ENCODE measurements at places on chromosomes 3 and 15.

DNA sequence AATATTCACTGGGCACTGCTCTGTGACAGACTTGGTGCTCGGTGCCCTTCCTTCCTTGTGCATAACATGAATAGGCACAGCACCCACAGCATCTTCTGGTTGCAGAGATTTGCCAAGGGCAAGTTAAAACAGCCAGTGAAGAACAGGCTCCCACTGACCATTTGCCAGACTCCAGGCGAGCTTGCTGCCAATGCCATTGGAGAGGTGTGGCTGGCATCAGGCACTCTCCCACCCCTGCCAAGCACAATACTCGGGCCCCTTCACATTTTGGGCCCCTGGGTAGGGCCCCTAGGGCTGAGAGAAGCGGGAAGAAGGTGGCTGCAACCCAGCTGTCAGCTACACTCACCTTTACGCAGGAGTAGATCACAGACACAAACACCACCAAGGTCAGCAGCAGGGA is 112.1 kb downstream of the SEC22A start:
- DNase-seq: no peak

- no peak for DNase-seq
Observed at GRCh38 chr3:30035935-30036567, 570.4 kb upstream of the TGFBR2 start.

DNA sequence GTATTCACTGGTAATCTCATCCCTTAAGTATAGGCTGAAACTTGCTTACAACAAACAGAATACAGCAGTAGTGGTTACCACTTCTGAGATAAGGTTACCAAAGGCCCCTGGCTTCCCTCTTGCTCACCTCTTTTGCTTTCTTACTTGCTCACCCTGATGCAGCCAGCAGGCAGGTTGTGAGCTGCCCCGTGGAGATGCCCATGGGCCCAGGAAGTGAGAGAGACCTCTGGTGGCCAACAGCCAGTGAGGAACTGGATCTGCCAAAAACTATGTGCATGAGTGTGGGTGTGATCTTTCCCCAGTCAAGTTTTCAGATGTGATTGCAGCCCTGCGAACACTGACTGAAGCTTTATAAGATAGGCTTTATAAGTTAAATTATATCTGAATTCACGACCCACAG is 48.7 kb downstream of the NMNAT3 start:
- no peak for DNase-seq

GRCh38 chr3:72345980-72346379 is 502.3 kb downstream of the SHQ1 start:
- no peak for DNase-seq

DNA sequence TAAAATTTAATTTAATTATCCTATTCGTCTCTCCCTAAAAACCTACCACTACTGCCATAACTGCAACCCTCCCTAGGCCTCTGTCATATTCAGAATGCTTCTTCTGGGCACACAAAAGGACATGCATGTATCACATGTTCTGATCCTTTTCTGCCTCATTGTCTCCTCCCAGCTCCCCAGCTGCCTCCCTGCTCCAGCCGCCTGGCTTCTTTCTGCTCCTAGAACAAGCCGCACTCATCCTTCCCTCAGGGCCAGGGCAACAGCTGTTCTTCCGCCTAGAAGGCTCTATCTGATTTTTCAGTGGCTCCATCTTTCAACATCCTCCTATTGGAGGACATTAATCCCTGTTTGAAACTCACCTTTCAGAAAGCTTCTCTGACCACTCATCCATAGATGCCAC is 38.6 kb downstream of the TMED3 start:
- DNase-seq: no peak

- no peak for DNase-seq
Observed at GRCh38 chr3:126111566-126112475, 27.9 kb upstream of the SLC41A3 start.

GRCh38 chr3:191139736-191140135 is 59.3 kb upstream of the OSTN start:
- no peak for DNase-seq

GRCh38 chr3:171690281-171690680 is 120.0 kb downstream of the PLD1 start:
- DNase-seq: no peak

DNA sequence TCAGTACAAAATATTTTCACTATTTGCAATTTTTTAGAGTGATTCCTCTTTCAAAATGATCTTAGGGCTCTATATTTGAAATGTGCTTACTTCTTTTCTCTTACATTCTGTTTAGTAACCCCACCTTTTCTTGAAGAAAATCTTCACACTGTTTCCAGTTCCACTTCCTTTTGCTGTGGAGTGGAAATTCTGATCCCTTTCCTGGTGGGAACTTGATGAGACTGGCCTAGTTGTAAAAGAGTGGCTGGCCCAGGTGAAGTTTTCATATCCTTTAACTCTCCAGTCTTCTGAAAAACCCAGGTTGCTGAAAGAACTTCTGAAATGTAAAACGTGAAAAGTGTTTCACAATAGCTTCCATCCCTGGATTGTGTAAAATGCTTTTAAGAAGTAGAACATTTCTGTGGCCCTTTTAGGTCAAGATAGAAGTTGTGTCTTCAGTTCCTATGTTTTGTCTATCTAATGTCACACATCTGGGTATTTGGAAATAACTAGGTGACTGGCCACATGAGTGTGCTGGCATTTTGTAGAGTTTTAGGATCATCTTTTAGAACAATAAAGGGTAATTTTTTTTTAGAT is 84.8 kb upstream of the LRIG1 start:
- no peak for DNase-seq

DNA sequence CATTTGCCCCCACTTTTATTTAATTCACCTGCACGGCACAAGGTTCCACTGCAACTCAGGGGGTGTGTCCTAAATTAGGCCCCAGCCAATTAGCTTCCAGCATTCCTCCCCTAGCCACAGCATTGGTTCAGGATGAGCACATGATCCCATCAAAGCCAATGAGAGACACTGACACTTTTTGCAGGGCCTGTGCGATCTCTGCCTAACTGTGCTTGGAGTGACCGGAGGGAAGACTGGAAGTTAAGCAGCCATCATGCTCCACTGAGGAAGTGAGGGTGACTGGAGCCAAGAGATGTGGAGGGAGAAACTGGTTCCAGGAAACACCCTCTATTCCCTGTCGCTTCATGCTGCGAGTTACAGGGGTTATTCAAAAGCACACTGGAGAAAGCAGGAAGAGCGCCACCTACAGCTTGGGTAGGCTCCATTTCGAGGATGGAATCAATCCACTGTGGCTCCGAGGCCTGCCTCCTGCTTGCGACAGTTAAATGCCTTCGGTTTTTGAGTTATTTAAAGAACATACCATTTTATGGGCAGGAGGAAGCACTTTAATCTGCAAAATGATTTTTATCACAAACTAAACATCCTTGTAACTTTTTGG is 122.2 kb upstream of the WNT5A start:
- DNase-seq: no peak

DNA sequence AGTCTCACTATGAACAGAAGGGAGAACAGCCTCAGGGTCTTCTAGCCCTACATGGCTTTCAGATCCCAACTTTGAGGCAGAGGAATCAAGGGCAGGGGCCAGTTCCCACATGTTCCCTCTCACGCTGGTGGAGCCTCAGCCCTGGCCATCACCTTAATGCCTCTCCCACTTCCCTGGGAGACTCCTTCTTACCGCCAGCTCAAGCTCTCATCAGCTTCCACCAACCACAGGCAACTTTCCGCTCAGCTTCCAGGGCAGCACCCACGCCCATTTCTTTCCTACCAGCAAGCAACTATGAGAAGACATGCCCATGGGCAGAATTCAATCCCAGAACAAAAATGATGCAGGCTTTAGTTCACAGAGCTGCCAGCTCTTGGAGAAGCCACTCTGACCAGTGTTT is 63.5 kb downstream of the RUBCN start:
- DNase-seq: no peak

- no peak for DNase-seq
Observed at GRCh38 chr3:195708061-195708460, 12.7 kb upstream of the MUC20 start.

- DNase-seq: peak; percentile 68
Observed at GRCh38 chr15:40313531-40314398, 6.0 kb upstream of the PLCB2 start.

GRCh38 chr15:64532521-64533315 is 72.3 kb downstream of the ZNF609 start:
- DNase-seq: no peak

- no peak for DNase-seq
Observed at GRCh38 chr15:49462232-49462844, 39.3 kb downstream of the FGF7 start.

- no peak for DNase-seq
Observed at GRCh38 chr3:72041511-72041910, 256.6 kb upstream of the PROK2 start.

DNA sequence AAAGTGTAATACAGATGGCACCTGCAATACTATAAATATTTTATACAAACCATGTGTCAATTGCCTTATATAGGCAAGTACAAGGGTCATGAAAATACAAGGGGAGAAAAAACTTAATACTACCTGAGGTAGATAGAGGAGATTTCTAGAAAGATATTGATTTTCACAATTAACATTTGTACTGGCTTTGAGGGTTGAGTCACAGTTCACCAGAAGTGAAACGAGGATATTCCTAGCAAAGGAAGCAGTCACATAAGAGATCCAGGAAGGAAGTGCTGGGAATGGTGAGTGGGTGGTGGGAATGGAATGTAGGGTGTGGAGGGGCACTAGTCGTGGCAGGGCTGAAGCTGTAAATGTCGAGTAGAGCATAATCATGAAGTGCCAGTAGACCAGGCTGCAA is 108.7 kb downstream of the P2RY1 start:
- DNase-seq: no peak

DNA sequence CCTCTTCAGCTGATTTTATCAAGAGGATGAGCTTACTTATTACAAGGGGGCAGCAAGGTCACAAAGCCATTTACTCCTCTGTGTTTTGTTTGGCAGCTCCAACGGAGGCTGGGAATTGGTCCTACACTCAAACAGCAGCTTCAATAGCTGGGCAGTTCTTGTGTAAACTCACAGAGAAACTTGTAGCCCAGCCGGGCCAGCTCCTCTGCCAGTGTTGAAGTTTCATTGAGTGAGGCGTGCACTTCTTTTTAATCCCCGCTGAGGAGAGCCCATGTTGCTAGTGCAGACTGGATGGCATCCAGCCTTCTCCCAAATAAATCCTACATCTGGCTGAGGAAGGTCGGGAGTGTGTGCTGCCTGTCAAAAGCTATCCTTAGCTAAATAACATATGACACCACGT is 59.5 kb downstream of the BFSP2 start:
- no peak for DNase-seq

GRCh38 chr3:95567346-95567745 is 1247.0 kb upstream of the EPHA6 start:
- DNase-seq: no peak

- no peak for DNase-seq
Observed at GRCh38 chr15:80266745-80267144, 14.7 kb upstream of the CTXND1 start.

DNA sequence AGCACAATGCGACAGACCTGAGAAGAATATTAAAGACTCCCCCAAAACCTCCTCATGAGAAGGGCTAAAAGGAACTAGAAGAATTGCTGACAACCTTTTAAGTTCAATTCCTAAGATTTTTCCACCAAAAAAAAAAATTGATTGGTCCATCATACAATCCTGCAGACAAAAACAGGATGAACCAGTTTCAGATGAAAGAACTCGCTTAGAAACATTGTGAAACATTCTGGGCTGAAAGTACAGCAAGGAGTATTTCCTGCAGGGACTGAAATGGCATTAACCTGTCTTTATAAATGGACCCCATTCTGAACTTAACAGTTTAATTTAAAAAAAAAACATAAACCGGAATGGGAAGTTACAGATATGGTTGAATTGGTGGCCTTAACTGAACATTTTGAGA is 96.0 kb upstream of the FAM174B start:
- no peak for DNase-seq

DNA sequence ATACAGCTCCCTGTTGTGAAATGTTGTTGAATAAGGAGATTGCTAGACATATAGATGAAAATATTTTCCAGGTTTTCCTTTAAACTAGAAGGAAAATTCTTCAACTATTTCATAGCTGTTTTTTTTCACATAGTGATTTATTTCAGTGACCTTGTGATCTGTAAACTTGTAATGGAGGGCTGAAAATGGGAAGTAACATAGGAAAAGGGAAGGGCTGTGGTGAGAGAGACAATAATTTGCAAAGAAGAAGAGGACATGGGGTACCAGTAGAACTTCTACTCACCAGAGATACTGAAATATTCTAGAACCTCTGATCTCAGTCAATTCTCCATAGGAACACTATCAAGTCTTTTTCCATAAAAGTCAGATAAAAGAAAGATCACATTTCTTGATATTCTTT is 60.4 kb downstream of the PLS1 start:
- no peak for DNase-seq

- peak; percentile 11 for DNase-seq
Observed at GRCh38 chr3:127970966-127971592, 56.0 kb downstream of the KBTBD12 start.

GRCh38 chr15:42338500-42338899 is 20.8 kb upstream of the CAPN3 start:
- DNase-seq: no peak

DNA sequence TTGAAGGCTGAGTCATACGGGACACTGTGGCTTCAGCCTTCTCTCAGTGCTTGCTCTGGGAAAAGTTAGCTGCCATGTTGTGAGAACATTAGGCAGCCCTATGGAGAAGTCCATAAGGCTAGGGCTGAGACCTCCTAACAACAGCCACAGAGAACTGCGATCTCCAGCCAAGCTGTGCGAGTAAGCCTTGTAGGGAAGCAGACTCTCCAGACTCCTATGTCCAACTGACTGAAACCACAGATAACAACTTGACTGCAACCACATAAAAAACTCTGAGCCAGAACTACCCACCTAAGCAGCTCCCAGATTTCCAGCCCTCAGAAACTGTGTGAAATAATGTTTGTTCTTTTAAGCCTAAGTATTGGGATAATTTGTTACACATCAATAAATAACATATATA is 40.7 kb downstream of the DENND6A start:
- DNase-seq: no peak

DNA sequence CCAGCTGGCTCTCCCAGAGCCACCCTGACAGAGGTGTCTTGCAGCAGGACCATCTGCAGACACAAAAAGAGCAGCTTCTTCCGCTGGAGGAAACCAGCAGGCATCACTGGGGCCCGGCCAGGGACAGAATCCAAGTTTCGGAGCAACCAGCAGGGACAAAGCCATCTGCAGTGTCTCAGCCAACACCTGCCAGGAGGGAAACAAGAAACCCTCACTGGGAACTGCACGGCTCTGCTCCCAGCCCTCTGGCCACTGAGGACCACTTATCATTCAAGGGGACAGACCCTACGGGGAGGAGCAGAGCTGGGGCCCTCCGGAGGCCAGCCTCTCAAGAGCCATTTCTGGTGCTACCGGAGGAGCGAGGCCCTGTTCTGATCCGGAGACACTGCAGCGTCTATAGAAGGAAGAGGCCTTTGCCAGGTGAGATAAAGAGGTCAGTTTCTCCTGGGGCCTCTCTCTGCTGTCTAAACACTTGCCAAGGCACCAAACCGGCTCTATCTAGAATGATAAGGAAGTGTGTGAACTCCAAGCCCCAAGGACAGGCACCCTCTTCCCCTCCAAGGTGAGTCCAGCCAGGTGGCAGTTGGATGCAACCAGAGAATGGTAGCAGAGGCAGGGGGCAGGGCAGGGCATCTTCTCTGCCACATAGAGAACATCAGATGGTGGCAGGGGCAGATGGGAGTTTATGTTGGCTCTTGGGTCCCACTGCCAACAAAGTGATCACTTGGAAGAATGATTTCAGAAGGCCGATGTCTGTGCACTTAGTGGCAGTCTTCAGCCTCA is 89.0 kb downstream of the CHSY1 start:
- DNase-seq: no peak

All from CD4-positive, alpha-beta T cell treated with Interleukin-2 at 100 ng/mL for 4 hours (primary cell).